ENCODE measurements at places on chromosomes 16 and 17.

GRCh38 chr16:68768771-68769170, 31.7 kb downstream of the CDH1 start:
- no peak for DNase-seq

- no peak for DNase-seq
These were observed 78.0 kb upstream of the ZNF750 start for GRCh38 chr17:82917699-82918345.

DNA sequence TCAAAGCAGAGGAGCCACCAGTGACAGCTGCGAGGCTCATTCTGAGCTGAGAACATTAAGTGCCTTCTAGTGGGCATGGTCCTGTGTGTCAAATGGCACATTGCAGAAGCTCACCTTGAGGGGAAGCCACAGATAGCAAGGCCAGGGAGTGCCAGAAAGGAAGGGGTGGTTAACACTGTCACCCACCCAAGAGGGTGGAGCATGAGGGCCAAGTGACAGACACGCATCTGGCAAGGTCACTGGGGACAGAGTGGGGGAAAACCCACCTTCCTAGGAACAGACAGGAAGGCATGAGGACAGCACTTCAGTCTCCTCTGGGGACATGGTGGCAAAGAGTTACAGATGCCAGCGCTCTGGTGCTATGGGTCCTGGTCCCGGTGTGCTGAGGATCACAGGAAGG, 22.1 kb downstream of the NUBP1 start:
- DNase-seq = no peak

- no peak for DNase-seq
These were observed 135.2 kb downstream of the CCDC182 start for GRCh38 chr17:57609878-57610270.

GRCh38 chr16:85057948-85058347, 30.4 kb downstream of the KIAA0513 start:
- no peak for DNase-seq

All from left renal pelvis (tissue), 4 donors.